PC-9 (cell line): ENCODE measurements at places on chromosomes 1 and 21.
A peak's percentile ranks its signal among the peaks of the same experiment; 100 is the strongest.

DNA sequence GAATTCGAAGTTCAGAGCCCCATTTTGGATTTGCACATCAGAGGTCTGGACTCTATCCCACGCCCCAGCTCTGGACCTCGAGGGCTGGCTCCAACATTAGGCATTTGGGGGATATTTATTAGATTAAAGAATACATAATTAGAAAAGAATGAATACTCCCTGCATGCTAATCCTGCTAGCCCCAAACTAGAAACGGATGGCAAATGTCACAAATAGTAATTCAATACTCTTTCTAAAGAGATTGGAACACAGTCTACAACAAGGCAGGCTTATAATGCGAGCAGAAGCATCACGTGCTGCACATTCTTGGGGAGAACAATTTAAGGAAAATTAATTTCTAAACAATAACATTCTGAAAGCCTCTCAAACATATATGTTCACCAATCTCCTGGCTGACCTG lies 27.7 kb upstream of the RAP1A start:
- no peak for DNase-seq

DNA sequence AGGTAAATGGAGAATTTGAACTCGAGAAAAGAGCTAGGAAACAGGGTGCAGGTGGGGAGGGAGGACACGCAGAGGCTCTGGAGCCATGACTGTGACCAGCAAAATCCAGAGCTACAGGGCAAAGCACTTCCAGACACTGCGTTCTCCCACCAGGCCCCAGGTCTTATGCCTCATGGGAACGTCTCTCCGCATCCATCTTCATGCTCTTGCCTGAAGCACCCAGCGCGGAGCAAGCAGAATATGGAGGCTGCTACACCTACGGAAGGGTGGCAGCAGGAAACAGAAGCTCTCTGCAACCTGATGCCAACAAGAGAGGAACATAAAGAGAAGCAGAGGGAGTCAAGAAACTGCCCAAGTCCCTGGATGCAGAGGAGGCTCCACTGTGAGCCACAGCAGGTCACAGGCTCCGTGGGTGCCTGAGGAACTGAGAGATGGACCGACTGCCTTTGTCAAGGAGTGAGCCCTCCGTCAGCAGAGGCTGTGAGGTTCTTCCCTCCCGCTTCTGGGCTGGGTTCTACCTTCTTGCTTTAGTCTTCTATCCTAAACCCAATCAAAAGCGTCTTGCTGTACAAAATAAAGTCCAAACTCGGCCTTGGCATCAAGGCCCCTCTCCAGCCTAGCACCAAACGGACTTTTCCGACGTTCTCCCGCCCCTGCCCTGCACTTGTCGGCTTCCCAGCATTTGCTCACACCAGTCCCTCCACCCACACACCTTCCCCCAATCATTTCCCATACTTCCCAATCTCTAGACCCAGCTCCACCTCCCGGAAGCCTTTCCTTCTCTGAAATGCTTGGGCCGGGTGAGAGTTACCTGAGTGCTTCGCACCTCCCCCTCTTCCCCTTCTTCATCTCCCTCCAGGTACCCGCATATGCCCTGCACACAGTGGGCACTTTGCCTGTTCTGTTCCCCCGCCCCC lies 930 bp downstream of the DHCR24 start:
- peak; percentile 79 for DNase-seq

DNA sequence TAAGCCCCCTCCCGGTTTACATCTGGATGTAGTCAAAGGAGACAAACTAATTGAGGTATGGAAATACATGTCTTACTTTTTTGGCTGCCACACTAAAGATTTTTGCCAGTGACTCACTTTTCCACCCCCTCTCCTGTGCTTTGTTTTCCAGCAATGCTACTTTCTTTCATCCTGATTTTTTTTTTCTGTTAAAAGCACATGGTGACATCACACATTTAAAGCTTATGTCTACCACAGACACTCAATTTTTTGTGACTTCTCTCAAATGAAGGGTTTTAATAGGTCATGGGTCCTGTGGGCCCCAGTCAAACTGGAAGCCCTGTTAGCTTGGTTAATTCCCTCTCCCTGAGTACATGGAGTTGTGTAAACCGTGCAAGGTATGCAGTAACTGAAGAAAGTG lies 2.2 kb downstream of the PPP1R8 start:
- DNase-seq: no peak

- no peak for DNase-seq
Observed at GRCh38 chr1:165014753-165015152, 341.8 kb downstream of the LMX1A start.

GRCh38 chr1:26537951-26538352 lies 8.4 kb downstream of the RPS6KA1 start:
- DNase-seq: peak; percentile 19
